Activated CD8-positive, alpha-beta memory T cell treated with anti-CD3 and anti-CD28 coated beads for 1 hour (primary cell): ENCODE measurements at places on chromosomes 6 and 20.

DNA sequence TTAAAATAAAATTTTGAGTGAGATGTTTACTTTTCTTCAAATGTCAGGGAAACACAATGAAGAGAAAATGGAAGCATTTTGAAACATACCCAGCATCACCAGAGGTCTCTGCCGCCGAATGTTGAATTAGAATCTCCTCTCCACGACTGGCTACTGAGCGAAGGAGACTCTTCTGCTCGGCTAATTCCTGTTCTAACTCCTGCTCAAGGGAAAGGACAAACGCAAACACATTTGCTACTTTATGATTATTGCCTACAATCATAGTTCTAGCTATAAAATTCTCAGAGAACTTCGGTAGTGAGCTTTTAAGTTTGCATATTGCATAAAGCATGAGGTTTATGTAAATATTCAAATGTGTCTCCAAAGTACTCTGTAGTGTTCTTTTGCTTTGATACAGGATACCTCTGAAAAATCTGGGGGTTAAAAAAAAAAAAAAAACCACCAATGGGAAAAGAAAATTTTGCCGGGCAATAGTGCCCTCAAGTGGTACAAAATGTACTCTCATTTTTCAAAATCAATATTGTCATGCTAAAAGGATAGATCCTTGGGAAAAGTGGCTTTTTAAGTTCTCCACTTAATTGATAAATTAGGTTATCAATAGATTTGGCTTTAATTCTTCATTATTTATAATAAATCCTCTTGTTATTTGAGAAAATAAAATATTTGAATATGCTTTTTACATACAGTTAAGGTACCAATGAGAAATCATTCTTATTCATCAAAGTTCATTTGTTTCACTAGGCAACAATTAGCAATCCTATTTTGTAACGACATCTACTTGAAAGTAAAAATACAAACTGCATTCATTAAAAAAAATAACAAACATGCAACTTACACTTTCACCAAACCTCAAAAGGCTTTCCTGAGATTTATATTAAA is 369.0 kb downstream of the SYNE1 start:
- no peak for DNase-seq

GRCh38 chr20:49636447-49636846 is 68.5 kb upstream of the PTGIS start:
- DNase-seq, result no peak

- no peak for DNase-seq
Observed at GRCh38 chr6:5606546-5606945, 345.2 kb downstream of the FARS2 start.

- no peak for DNase-seq
Observed at GRCh38 chr6:6470123-6470522, 118.4 kb upstream of the LY86 start.

- no peak for DNase-seq
Observed at GRCh38 chr6:20840675-20841074, 306.4 kb downstream of the CDKAL1 start.

DNA sequence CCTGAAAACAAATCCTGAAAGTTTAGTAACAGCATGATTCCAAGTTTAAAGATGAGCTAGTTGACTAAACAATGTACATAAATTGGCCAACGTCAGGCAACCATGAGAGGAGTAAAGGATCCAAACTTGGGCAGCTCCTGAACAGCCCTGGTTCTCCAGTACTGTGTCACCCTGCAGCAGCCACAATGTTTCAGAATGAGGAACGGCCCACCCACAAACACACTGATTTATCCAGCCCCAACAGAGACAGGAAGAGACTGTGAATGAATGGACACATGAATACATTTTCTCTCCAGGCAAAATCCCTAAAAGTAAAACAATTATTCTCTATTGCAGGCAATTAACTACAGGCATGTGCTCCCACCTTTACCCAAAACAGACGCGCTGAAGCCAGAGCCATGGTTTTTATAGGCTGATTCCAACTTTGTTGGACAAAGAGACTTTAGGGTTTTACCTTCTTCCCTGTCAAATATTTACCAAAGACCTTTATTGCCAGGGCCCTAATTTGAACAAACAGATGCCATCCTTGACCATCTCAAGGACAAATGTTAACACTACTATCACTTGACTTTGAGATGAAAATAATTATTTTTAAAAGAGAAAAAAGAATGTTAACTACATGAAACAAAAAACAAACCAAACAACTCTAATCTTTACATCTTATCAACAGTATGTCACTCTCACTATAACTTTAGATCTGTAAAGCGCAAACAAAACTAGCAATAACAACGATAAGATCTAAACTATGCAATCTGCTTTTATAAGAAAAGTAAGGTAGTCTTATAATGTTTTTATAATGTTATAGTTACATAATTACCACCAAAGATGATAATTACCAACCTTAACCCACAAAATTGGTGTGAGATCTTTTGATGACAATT is 22.9 kb downstream of the CNKSR3 start:
- no peak for DNase-seq

DNA sequence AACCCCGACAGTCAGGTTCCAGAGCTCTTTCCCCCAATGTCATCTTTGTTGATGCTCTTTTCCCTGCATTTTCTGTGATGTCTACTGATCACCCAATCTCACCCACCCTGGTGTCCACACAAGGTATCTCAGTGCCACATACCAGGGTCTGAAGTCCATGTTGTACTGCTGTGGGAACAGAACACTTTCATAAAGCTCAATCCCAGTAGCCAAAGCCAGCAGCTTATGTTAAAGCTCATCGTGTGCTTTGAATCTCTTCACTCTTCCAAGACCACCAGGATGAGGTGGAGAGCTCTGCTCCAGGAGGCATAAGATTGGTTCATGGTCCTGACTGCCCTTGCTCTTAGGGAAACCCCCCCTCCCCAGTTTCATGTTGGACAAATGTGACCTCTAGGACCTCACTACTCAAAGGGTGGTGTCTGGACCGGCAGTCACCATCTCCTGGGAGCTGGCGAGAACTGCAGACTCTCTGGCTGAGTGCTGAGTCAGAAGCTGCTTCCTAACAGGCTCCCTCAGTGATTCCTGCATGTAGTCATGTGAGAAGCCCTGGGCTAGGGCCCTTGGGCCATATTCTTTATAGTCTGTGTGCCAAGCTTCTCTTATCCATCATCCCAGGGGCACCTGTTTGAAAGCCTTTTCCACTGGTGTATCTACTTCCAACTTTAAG is 13.4 kb upstream of the CPNE5 start:
- no peak for DNase-seq

- DNase-seq, result no peak
Observed at GRCh38 chr6:169778646-169779045, 27.2 kb downstream of the ERMARD start.
